ENCODE measurements at places on chromosomes 5 and 9.

DNA sequence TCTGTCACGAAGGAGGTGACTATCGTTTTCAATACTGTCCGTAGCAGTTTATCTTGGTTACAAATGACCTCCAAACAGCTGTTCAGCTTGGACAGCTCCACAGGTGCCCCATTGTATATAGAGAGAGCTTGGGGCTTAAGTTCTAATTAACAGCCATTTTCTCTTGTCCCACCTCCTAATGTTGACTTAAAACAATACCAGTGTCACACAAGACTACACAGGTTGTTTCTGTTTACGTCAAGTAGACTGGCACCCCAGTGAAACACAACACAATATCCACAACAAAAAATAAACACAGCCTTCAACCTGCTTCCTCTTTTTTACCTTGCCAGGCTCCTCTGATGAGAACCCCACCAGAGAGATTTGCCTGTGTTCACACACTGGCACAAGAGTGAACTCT lies 39.8 kb upstream of the TLE1 start:
- DNase-seq = no peak

DNA sequence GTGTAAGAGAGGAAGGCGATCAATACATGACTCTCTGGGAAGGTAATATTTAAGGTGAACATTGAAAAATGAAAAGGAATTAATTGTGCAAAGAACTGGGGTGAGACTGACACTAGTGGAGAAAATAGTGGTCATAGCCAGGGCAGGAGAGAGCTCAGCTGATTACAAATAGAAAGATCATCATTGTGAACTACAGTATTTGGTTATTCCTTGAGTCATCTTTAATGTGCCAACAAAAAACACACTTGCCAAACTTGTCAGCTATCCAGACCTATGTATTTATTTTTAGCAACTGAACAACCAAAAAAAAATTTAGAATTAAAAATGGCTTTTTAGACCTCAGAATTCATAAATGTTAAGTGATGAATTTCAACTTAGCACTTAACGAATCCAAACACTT lies 749.8 kb upstream of the CDH9 start:
- no peak for DNase-seq

DNA sequence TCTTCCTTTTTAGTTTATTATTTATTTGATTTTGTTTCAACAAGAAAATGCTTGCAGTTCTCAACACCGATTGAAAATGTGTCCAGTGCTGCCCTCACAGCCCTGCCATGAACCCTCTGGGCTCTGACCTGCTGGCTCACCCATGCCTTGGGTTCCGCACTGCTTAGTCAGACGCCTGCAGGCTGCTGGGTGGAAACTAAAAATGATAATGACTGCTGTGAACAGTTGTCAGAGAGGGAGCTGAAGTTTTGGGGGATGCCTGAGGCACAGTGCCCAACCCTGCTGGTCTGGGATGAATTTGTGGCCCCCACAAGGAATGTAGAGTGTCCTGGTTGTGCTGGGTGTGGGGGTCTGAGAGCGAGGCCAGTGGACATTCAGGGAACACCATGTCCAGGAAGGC lies 22.2 kb upstream of the CFAP157 start:
- DNase-seq = no peak

DNA sequence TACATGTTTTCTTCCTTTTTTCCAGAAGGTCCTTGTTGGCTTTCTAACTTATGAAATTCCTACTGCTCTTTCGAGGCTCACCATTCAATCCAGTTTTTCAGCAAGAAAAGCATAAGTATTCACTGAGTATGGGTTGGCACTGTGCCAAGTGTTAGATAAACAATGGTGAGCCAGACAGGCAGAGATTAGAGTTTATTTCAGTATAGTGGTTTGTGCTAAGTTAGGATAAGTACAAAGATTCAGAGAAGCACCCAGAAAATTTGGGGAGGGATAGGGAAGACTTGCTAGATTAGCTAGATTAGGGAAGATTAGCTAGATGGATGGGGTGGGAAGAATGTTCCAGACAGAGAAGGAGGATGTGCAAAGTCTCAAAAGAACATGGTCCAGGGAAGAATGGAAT lies 122.9 kb downstream of the OXCT1 start:
- DNase-seq = no peak

DNA sequence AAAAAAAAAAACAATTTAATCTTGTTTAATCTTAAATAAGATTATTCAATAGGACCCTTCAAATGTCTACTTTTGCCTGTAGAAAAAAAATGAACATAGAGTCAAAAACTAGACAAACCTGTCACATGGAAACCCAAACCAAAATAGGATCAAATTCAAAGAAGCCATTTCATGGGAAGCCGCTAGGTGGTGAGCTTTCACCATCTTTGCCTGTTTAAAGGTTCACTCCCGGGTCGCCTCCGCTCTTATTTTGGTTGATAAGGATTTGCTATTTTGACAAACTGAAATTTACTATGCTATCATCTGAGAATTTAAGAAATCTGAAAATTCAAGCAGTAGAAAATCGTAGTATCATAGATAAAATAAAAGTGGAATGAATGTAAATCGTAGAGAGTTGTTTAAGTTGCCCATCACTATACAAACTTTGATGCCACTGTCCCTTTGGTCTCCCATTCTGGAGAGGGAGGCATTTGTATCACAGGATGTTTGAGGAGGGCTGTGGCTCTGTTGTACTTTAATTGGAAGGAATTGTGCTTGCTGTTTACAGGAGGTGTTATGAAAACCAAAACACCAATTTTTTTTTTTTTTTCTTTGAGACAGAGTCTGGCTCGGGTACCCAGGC lies 43.5 kb upstream of the DNAH5 start:
- no peak for DNase-seq

DNA sequence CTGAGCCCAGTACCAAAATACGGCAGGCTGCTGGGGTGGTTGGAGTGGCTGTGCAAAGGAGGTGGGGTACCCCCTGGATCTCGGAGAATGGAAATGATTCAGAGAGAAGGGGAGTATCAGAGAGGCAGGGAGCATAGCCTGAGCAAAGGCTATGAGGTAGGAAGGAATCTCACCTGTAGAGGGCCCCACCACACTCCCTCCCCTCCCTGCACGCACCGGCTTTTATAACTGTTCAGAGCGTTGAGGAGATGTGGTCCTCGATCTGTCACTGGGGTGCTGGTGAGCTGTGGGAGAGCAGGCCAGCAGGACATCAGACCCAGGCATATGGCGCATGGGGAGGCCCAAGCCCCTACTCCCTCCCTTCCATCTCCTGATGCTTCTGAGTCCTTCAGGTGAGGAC lies 13.2 kb downstream of the PHF19 start:
- DNase-seq = no peak

GRCh38 chr5:1702318-1702717 lies 97.3 kb downstream of the MRPL36 start:
- DNase-seq = no peak

DNA sequence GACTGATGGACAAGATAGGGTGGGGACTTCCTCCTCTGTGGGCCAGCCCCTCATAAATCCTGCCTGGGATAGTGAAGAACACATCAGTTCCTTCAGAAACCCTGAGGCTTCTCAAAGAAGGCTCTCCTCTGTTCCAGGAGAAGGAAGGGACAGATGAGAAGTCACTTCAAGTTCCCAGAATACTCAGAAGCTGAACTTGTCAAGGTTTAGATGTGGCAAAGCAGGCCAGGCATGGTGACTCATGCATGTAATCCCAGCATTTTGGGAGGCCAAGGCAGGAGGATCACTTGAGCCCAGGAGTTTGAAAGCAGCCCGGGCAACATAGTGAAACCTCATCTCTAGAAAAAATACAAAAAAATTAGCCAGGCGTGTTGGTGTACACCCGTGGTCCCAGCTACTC lies 38.5 kb downstream of the STOM start:
- no peak for DNase-seq

DNA sequence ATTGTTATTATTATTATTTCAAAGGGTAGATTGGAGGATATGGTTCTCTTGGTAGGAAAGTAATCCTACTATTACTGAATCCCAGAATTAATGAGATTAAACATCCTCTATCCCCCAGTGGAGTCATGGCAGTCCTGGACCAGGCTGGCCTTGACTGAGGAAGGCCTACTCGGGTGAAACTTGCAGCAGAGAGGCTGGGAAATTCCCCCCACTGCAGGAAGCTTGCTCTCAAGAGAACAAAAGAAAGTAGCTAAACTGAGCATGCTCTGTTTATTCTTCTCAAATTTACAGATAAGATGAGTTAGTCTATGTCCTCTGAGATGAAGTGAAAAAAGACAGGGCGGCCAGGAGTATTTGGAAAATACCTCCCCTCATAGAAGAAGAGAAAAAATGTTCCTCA lies 233.9 kb upstream of the RPS23 start:
- no peak for DNase-seq

DNA sequence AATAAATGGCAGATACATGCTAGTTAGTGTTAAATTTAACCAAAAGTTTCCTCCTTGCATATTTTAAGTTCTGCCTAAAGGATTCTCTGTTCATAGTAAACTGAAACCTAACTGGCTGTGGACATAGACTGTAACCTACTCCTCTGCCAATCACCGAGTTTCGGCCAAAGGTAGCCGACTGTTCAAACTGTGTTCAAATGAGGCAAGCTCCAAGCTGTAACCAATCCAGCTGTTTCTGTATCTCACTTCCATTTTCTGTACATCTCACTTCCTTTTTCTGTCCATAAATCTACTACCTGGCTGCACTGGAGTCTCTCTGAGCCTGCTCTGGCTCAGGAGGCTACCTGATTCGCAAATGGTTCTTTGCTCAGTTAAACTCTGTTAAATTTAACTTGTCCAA lies 44.1 kb downstream of the KCNV2 start:
- no peak for DNase-seq

DNA sequence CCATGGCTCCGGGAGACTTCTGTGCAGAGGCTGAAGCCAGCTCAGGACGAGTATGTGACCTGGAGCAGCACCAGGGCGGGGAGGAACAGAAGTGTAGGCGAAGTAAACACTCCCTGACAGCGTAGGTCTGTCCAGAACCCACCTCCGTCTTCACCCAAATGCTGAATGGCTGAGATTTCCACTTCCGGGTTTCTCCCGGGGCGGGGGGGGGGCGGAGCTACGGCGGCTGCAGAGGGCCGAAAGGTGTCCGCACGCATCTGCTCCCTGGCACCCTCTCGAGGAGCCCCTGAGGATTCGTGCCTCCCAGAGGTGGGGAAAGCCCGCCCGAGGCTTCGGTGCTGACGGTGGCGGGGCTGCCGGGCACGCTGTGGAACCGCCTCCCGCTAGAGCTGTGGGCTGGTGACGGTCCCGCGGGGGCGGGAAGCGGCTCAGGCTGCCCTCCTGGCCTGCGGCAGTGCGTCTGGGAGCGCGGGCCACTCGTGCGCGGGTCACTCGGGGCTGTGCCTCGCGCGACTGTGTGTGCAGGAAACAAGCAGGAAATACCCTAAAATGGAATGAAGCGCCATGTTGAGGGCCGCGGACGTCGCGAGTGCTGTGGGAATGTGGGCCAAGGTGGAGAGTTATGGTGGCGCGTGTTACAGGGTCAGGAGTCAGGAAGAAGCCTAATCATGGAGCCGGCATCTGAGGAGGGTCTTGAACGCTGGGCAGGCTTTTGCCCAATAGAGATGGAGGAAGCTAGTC lies 1425.4 kb downstream of the FOXD4L5 start:
- no peak for DNase-seq

DNA sequence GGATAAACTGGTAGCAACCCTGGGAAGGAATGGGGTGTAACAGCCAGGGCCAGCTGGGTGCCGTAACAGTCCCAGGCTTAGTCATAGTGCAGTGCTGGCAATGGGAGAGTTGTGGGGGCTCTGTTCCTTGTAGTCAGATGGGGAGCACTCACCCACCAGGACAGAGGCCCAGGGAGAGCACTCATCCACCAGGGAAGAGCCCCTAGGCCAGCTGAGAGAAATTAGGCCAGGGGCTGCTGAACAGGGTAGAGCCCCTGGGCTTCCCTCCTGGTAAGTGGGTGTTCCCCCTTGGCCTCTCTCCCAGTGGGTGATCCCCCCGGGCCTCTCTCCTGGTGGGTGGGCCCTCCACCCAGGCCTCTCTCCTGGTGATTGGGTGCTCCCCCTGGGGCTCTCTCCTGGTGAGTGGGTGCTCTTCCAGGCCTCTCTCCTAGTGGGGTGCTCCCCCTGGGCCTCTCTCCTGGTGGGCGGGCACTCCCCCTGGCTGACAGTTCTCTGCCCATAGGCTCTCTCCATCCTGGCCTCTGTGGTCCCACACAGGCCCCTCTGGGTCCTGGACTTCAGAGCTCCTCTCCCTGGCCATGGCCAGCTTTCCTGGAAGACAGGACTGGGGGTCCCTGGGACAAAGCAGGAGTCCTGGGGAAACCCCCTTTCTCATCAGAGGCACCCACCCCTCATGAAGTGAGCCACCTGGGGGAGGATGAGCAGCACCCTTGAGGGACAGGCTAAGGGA lies 13.4 kb downstream of the FGD3 start:
- DNase-seq = no peak

DNA sequence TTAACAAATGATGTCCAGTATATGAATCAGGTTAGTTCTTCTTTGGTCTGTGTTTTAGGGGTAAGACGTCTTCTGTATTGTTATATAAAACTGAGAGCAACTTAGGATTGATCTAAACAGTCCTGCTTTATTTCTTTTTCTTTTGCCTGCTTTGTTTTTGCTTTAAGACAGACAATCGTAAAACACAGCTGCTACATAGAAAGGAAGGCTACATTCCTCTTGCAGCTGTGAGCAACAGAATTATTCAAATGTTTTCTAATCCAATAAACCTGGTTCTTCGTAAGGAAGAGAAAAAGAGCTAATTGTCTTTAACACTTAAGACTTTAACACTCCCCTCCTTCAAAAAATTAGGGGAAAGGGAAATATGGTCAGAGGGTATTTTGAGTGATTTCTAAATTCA lies 14.6 kb downstream of the FGF1 start:
- no peak for DNase-seq

DNA sequence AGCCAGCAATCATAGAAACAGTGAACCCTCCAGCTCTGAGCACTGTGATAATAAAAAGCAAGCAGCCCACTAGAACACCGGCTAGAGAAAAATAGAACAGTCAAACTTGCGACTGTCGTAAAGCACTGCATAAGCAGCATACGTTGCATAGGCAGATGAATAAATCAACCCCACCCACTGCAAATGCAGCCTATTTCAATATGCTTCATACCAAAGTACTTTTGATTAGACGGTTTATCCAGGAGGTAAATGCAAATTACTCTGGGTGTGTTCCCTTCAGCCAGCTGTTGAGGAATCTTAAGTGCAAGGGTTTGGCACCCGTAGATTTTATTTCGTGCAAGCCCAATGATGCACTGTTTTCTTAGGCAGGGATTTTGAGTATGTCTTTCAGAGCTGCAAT lies 32.1 kb upstream of the ANKRD18A start:
- DNase-seq = no peak

DNA sequence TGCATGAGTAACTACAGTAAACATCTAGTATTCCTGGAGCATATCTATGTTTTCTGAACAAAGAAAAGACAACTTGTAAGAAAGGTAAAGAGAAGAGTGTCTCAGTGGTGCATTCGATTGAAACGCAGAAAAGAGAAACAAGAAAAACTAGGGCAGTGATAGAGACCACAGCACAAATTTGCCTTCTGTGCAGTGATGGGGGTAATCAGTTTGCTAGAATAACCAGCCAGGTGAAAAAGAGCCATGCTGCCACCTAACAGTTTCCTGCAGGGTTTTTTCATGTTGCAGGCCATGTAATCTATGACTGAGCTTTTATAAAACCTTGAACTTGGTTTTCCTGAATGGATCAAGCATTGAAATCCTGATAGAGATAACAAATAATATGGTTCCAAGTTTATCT lies 198.4 kb upstream of the MEF2C start:
- DNase-seq = no peak

GRCh38 chr5:132677682-132678400 lies 4.1 kb downstream of the IL4 start:
- DNase-seq = no peak

Data from amygdala (tissue), 56 donors.